Peyer's patch (tissue), 4 donors: ENCODE measurements at places on chromosomes 16 and 17.

- no peak for DNase-seq
Observed at GRCh38 chr17:81920612-81921536, 2.9 kb upstream of the SIRT7 start.

DNA sequence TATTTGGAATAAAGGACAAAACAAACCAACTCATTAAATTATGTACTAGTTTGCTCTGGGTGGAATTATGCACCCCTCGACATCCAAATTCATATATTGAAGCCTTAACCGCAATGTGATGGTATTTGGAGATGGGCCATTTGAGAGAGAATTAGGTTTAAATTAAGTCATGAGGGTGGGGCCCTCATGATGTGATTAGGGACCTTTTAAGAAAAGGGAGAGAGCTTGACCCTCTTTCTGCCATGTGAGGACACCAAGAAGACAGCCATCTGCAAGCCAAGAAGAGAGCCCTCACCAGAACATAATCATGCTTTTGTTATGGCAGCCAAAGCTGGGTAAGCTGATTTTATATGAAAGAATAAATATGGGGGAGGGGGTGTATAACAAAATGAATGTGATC is 2.0 kb downstream of the C16orf87 start:
- DNase-seq: no peak

DNA sequence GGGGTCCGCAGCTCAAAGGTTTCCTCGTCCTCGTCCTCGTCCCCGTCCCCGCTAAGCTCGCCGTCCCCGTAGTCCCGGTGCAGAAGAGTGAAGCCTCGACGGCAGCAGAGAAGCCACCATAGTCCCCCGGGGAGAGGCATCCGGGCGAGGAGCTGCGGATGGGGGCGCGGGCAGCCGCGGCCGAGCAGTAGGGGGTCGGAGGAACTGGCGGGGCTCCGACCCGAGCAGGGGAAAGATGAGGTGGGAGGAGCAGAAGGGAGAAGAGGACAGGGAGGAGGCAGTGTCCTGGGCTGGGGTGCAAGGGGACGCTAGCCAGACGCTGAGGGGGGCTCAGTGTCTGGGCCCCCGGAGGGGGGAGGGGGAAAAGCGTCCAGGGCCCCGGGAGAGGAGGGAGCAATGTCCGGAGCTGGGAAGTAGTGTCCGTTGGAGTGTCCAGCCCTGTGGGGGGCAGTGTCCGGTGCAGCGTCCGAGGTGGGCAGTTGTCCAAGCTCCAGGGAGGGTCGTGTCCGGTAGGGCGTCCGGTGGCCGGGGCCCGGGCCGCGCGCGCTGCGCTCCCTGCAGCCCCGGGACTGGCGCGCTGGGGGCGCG is at the start of gene PLEKHH3:
TSS of gene PLEKHH3 (minus strand) at position 571 of the 588 bp plus-strand sequence. CDS start at position 140, 431 bp downstream.
- DNase-seq: no peak

GRCh38 chr16:51106535-51106934 is 44.5 kb downstream of the SALL1 start:
- DNase-seq: no peak

GRCh38 chr16:30989469-30990047 is 4.6 kb downstream of the HSD3B7 start:
- DNase-seq: no peak

DNA sequence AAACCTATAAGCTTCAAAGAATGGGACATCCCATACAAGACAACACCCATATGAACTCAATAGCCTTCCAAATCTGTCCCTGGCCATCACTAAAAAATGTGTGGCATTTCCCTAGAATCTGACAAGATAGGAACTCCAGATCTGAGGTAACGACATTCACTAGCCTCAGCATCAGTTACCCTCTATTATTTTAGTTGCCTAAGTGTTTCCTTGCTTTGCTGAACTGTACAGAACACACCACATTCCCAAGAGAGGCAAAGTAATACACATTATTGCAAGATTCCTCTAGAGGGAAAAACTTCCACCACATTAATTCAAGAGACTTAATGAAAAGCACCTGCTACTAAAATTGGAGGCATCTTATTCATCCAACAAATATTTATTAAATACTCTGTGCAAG is 5.0 kb downstream of the LSM12 start:
- DNase-seq: no peak

GRCh38 chr17:73552300-73553048 is 91.8 kb downstream of the SDK2 start:
- no peak for DNase-seq

GRCh38 chr17:80818871-80819270 is 172.8 kb upstream of the CHMP6 start:
- no peak for DNase-seq

DNA sequence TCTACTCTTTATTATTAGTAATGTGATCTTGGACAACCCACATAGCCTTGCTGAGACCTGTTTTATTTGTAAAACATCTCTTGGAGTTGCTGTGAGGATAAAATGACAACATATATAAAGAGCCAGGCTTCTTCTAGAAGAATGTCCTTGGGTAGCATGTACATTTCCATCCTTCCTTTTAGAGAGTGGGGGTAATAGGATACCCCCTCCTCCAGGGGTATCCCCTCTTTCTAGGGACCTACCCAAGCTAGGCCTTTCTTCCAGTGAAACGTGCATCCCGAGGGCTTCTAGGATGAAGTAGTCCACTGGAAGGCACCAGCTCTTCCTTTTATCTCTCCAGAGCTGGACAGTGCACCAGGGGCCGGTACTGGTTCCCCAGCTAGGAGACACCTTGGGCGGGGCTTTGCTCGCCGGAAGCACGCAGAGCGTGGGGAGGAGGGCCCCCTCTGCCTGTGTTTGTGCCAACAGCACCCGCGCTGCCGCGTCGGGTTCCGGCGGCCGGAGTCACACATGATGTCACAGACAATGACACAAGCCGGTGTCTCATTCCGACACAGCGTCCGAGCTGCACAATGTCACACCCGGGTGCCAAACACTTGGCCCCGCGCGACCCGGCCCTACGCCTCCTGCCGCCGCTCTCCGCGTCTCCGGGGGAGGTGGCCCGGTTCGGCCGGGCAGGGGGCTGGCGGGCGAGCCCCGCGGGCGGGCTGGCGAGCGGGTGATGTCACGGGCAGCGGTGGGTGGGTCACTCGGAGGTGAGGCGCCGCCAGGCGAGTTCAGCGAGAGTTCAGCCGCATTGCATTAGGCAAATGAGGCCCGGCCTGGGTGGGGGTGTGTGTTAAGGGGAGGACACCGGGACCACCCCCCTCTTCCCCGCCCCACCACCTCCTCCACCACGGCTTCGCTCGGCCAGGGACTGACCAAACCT is 23.4 kb downstream of the GJD3 start:
- DNase-seq: peak; percentile 92

- no peak for DNase-seq
Observed at GRCh38 chr17:78307887-78308638, 51.8 kb downstream of the SOCS3 start.

- no peak for DNase-seq
Observed at GRCh38 chr17:72614476-72614870, 478.0 kb downstream of the SLC39A11 start.

DNA sequence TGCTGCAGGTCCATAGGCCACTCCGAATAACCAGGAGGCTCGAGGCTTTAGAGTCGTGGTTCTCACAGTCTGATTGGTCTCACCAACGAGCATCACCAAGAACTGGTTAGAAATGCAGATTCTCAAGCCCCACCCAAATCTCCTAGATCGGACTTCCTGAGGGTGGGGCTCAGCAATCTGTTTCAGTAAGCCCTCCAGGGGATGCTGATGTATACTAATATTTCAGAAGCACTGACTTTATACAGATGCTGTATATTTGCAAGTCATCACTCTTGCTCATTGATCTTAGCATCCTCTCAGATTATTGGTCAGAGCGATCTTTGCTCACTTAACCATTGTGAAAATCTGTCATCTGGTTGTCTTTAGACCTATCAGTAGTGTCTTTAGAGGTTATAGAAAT is 4.4 kb upstream of the VAC14 start:
- no peak for DNase-seq

DNA sequence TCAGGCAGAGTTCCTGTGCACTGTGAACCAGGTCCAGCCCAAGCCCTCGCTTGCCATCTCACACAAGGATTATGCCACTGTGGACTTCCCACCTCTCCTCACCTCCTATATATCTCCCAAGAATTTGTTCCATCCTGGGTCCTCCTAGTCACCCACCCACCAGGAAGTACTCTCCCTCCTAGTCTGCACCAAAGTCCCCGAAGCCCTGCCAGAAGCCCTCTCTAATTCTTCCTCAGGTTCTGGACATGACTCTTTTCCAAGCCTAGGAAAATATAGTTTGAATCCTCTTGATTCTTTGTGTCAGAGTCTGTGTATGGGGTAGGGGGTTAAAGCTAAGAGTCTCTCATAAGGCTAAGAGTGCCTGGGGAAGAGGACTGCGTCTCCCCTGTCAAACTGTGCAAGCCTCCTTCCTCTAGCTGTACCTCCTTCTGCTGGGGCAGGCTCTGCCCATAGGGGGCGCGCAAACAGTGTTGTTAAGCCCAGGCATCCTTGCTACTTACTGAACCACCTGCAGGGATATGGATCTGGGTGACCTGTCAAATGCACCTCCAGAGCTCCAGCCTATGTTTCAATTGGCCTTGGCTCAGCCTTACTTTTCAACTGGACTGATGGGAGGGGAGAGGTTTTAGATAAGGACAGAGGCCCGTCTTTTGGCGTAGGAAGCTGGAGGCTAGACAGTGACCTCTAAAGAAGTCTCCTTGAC is 16.6 kb upstream of the DLX4 start:
- peak; percentile 69 for DNase-seq

DNA sequence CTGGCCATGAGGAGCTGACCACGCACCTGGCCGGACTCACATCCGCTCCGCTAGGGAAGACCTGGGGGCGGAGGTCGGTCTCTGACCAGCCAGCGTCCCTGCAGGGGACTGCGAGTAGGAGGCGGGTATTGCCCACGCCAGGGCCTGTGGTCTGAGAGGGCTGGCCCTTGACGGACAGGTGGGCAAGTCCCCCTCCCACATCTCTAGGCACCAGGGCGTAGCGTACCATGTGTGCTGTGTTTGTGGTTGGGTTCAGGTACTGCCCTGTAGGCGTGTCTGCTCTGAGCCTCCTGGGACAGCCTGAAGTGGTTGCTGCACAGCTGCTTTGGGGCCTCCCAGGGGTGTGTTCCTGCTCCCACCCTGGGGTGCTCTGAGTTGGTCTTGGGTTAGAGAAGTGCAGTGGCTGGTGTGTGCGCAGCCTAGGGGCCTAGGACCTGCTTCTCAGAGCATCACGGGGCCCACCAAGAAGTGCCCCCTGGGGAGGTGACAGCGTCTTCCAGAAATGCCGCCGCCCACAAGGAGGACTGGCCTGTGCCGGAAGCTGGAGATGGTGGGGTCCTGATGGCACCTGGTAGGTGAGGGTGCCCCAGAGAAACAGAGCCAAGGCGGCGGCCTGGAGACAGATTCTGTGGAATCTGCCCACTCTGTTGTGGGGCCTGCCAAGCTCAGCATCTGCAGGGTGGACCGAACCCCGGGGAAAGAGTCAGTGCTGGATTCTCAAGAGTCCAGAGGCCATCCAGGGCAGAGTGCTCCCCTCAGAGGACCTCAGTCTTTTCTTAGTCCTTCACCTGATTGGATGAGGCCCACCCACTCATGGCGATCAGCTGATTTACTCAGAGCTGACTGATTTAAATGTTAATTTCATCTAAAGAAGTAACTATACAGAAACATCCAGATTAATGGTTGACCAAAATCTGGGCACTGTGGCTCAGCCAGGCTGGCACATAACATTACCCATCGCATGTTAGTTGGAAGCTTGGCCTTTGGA is 48.3 kb downstream of the WDR45B start:
- no peak for DNase-seq

GRCh38 chr16:67013823-67014633 is 14.9 kb upstream of the CBFB start:
- DNase-seq: peak; percentile 76

DNA sequence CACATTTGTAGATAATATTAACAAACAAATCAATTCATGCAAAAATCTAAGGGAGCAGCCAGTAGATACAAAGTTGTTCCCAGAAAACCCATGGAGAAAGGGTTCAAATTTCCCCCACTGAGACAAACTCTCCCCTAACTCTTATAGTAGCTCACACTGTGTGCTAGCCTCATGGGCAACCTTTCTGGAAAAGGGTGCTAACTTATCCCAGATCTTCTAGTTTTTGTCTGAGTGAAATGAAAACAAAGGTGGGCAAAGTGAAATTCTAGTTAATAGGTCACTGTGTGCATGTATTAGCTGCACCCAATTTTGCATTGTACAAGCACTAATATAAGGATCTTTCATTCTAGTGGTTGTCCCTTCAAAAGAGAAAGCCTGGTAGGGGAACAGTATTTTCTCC is 9.9 kb upstream of the USP32 start:
- no peak for DNase-seq
